ENCODE measurements at places on chromosomes 11 and 22. TPM values are rescaled to one million over a fixed set of nuclear protein-coding genes. Genes with fewer than 3 reads are reported as not detected.

DNA sequence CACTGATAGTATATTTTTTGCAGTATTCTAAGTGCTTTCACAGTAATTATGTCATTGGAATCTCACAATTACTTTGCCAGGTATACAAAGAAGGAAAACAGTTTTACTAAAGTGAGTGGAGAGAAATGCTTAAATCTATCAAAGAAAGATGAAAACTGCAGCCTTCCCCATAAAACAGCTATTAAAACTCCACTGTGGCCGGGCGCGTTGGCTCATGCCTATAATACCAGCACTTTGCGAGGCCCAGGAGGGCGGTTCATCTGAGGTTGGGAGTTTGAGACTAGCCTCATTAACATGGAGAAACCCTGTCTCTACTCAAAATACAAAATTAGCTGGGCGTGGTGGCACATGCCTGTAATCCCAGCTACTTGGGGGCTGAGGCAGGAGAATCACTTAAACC lies 19.1 kb downstream of the OR51E1 start:
- no peak for DNase-seq

DNA sequence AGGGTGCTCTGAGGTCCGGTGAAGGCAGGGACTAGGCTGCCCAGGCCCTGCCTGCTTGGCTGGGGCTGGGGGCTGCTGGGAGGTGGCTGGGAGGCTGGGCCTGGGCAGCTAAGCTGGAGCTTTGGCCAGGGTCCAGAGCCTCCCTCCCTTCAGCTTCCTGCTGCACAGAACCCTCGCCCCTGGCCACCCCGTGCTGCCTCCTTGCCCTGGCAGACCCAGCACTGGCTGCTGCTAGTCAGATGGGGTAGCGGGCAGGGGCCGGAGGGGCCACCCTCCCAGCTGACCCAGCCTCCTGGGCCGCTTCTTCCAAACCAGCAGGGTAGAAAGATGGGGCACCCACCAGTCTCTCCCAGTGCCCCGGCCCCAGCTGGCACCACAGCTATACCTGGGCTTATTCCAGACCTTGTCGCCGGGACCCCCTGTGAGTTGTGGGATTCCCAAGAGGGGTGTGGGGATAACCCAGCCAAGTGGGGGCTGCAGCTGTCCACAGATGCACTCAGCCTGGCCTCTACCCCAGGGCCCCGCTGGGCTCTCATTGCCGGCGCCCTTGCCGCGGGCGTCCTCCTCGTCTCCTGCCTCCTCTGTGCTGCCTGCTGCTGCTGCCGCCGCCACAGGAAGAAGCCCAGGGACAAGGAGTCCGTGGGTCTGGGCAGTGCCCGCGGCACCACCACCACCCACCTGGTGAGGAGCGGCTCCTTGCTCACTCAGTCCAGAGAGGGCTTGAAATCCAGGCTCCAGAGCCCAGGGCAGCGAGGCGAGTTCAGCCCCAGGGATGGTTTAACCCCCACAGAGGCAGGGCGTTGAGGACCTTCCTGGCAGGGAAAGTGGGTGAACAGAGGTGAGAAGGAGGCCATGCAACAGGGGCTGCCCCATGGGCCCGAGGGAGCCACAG lies at the start of gene SYT8:
Gene SYT8, plus strand, starts transcription at position 212 of the 892 bp plus-strand sequence. Its CDS starts 116 bp downstream, at position 328.
- DNase-seq: no peak

DNA sequence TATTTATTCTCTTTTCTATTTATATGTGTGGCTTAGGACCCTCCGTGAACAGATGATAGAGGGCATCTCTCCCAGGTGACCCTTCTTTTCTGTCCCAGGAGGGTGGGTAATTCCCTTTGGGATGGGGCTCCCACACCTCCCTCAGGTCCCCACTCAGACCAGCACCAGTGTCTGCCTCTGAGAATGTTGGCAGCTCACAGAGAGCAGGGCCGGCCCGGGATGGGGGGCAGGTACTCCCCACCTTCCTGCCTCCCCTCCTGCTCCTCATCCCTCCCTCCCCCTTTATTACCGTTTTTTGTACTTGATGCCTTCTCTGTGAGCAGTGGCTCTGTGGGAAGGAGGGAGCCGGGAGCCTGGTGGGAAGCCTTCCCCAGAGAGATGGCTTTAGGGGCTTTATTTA lies 4.8 kb upstream of the HINFP start:
- no peak for DNase-seq

DNA sequence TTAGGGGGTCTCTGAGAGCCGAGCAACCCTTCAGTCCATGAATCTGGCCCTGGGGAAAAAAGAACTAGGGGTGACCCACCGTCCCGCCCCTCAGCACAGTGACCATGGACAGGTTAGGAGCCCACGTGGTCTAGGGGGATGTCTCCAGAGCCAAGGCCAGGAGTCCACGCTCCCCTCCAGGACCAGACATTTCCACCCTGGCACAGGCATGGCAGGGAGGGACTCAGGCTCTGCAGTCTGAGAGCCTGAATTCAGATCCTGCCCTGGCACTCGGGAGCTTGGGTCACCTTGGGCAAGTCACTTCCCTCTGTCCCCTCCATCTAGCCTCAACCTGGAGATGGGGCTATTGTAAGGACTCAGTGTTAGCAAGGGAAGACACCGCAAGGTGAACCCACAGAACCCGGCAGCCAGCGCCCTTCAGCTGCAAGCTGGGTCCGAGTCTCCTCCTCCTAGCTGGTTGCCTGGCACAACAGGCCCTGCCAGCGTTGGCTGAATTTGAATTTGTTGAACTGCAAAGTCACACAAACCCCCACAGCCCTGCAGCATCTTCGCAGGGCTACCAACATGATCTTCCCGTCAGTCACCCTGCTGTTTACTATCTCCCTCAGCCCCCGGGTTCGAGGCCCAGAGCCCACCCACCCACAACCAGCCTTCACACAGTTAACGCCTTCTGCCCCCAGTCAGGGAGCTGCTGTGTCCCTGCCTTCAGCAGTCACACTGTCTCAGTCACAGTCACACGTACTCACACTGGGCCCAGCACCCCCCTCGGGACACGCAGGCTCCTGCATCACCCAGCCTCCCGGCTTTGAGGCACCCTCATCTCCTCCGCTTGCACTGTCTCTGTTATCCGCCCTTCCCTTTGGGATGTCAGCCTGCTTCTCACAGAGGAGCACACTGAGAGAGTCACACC lies 603 bp upstream of the PDGFB start:
- no peak for DNase-seq

DNA sequence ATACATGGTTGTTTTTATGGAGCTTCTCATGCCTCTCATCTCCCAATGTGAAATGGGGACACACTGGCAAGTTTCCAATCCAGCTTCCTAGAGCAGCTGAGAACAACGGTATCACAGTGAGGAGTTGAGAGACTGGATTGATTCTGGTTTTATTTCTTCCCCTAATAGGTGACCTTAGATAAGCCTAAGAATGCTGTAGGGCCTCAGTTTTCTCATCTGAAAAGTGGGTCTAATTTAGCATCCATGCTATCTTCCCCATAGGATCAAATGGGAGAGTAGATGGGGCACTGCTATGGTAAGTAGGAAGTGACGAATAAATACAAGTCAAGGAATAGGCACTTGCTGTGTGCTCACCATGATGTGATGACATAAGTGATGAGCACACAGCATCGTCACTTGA lies 61.1 kb upstream of the PHOX2A start:
- no peak for DNase-seq

GRCh38 chr11:93904716-93905115 lies 54.3 kb upstream of the VSTM5 start:
- DNase-seq: no peak

DNA sequence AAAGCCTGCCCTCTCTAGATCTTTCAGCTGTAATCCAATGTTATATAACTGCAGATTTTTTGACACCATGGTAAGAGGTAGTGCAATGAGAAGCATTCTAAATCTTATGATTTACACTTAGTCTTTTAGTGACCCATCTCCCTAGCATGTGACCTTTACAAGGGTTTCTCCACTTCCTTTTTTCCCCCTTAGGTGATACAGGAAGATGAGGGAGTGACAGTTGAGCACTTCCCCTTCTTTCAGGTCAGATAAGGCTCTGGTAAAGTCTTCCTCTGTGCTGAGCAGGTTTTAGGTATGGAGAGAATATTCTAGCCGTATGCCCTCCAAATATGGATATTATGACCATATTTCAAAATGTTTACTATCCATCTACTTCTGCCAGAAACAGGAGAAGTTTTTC lies 753.6 kb downstream of the JRKL start:
- no peak for DNase-seq

DNA sequence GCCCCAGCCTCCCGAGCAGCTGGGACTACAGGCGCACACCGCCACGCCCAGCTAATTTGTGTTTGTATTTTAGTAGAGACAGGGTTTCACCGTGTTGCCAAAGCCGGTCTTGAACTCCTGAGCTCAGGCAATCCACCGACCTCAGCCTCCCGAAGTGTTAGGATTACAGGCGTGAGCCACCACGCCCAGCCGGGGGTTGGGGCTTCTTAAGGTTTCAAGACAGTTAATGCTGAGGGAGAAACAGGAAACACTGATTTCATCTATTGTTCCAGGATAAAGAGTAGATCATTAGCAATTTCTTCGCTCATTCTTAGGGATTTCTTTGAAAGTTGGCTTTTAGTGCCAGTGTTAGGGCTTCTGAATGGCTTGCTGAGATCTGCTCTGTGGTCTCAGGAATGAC lies 21.2 kb upstream of the CLMP start:
- no peak for DNase-seq

DNA sequence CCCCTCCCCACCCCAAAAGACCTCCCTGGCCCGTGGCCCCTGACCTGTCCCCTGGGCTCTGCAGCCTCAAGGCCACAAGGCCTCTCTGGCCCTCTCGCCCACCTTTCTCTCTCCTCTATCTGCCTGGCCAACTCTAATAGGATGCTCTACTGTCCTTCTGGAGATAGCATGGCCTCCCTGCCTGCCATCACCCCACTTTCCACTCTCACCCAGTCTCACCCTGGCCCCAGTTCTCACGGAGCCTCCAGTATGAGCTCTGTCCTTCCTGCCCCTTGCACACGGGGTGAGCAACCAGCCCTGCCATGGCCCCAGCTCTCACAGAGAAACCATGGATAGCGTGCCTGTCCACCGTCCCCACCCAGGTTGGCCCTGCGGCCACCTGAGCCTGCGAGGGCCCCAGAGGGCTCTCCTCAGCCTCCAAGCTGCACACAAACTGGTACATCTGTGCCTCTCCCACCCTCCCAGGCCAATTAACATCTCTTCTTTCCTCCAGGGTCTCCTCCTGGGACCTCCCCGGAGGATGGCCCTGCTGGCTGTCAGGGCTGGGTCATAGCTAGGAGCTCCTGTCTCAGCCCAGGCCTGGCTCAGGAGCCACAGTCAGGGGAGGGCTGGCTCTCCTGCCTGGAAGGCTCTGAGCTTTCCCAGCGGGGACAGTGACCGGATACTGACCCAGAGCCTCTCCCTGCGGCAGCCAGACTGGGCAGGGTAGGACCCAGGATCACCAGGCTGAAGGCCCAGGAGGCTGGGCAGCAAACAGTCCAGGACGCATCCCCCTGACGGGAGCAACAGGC lies 22.3 kb downstream of the RTN4R start:
- peak; percentile 47 for DNase-seq

GRCh38 chr11:42462558-42463310 lies 849.1 kb upstream of the API5 start:
- DNase-seq: no peak

- DNase-seq: no peak
These were observed 91.5 kb upstream of the PRDM11 start for GRCh38 chr11:45054956-45055355.

DNA sequence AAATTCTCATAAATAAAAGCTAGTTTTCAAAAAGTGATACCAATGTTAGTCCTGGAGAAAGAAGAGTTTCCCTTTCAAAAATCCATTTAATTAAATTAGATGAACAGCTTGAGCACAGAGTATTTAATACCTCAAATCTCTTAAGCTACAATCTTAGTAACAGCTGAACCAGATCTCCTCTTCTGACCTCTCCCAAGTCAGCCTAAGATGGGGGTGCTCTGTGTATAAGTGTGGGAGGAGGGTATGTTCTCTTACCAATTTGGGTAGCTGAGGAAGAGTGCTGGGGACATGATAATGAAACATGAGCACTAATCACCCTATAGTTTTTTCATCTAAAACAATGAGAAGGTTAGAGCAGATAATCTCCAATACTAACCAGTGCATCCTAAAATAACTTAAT lies 9.6 kb downstream of the TPH1 start:
- no peak for DNase-seq

- no peak for DNase-seq
These were observed 3.1 kb downstream of the AP1B1 start for GRCh38 chr22:29385151-29385704.

- DNase-seq: no peak
These were observed 22.6 kb downstream of the APLNR start for GRCh38 chr11:57214494-57214893.

GRCh38 chr11:122782222-122782621 lies 56.1 kb upstream of the CRTAM start:
- DNase-seq: no peak

GRCh38 chr11:128776069-128776423 lies 82.2 kb downstream of the FLI1 start:
- no peak for DNase-seq

DNA sequence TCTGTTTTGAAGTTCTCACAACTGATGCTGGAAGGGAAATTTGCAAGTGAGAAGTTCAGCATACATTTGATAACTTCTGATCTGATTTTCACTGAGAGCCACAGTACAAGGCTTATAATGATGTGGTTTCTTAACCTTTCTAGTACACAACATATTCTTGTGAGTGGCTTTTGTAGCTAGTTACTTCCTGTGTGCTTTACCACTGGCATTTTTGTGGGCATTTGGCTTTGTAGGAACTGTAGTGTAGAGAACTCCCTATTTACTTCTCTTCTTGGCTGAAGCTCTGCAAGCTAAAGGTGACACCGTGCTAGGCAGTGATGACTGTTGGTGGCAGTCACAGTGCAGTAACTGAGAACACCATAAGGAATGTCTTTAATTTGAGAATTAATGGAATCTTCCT lies 14.9 kb downstream of the USP47 start:
- no peak for DNase-seq

- peak; percentile 84 for DNase-seq
These were observed 7.2 kb upstream of the FLRT1 start for GRCh38 chr11:64028398-64029115.

DNA sequence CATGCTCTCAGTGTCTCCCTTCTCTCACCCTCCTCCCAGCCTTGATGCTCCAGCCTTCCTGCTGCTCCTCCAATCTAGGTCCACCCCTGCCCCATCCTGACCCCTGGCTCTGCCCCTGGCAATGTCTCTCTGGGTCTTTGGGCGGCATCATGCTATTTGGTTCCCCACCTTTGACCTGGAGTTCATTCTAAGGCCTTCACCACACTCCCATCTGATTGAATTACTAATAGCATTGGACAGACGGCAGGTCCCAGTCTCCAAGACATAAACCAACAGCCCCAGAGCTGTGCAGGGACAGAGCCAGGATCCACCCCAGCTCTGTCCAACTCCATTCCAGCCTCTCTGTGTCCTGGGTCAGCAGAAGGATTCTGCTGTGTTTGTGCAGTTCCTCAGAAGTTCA lies 7.2 kb downstream of the APOL4 start:
- no peak for DNase-seq

GRCh38 chr22:44906999-44907644 lies 102.7 kb downstream of the PHF21B start:
- no peak for DNase-seq

- DNase-seq: no peak
These were observed 55.2 kb downstream of the ST3GAL4 start for GRCh38 chr11:126410649-126411048.

Gene MUC5B
- not detected for total RNA-seq

Gene OR5P2
- total RNA-seq: not detected

Gene PLEKHA7
- 5.7 TPM for total RNA-seq

Gene DPAGT1
- total RNA-seq: 36.1 TPM

Gene HBB
- total RNA-seq: not detected

Gene CCDC88B
- total RNA-seq: 83.6 TPM

Gene CHRNA10
- 0.91 TPM for total RNA-seq

Gene CECR2
- 178 TPM for total RNA-seq

Gene OR8D1
- total RNA-seq: not detected

Gene PIWIL4
- total RNA-seq: 0.69 TPM

Gene CDC45
- 3.5 TPM for total RNA-seq

Gene OR2AT4
- total RNA-seq: not detected

Gene PLAAT2
- total RNA-seq: not detected

All from glutamatergic neuron (in vitro differentiated cells).